ENCODE measurements at places on chromosomes 13 and 19.

- DNase-seq = no peak
Observed at GRCh38 chr13:40064154-40065097, 409.0 kb downstream of the COG6 start.

GRCh38 chr13:99892196-99892613, 79.4 kb downstream of the ZIC5 start:
- no peak for DNase-seq

- DNase-seq = peak; percentile 67
Observed at GRCh38 chr19:10424011-10424637, 3.8 kb downstream of the PDE4A start.

DNA sequence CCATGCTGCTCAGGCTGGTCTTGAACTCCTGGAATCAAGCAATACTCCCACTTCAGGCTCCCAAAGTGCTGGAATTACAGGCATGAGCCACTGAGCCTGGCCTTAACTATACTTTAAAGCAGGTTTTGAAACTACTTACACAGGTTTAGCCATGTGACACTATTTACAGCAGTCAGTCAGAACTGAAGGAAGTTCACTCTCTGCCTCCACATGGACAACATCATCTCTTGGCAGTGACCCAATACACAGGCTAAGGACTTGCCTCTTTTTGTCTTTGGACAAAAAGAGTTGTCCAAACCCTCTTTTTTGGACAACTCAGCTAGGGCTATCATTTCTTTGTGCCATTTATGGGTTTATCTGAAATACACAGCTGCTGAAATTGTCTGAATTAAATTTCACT, 89.0 kb upstream of the CLDN10 start:
- no peak for DNase-seq

DNA sequence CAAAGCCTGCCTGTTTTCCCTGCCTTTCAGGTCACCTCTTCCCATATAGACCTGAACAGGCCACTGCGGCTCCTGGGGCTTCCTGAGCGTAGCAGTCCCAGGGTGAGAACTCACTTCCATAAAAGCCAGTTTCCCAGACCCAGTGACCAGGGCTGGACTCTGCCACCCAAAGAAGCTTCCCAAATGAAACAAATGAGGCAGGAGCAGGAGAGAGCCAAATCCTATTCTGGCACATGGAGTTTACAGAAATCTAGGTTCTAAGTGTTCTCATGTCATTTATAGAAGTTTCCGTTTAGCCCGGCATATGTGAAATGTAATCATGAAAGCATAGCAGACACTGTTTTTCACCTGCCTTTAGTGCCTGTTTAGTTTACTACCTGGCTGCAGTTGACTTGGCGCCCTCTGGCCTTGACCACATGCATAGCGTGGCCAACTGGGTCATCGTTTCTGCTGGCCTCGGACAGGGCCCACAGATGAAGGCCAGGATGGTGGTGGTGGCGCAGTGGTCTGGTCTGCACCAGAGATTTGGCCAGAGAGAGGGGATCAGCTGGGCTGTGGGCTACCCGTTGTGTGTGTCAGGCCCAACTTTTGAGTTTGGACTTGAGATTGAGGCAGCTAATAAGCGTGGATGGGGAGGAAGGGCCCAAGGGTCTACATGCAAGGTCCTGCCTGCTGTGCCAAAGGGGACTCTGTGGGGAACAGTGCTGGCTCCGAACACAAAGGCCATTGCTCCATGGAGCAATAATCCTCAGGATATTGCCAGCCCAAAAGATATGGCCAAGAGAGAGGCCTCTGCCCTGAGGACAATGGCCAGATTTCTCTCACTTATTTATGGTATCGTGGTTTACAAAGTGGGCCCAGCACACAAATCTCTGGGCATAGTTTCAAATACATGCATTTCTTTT, 43.3 kb downstream of the NFIX start:
- DNase-seq = no peak

All from activated CD4-positive, alpha-beta T cell treated with anti-CD3 and anti-CD28 coated beads, Interleukin-2, amount 10 ng/mL, durations not matched to agents 7 days and 5 days (primary cell).